AG10803 (cell line): ENCODE measurements at places on chromosomes 7 and 10.

- peak; percentile 40 for DNase-seq
These were observed 73.3 kb downstream of the ARID5B start for GRCh38 chr10:61974601-61975390.

GRCh38 chr10:10053051-10053450 is 964.6 kb upstream of the CELF2 start:
- no peak for DNase-seq

GRCh38 chr7:94643771-94644545 is 12.0 kb downstream of the SGCE start:
- DNase-seq: no peak

DNA sequence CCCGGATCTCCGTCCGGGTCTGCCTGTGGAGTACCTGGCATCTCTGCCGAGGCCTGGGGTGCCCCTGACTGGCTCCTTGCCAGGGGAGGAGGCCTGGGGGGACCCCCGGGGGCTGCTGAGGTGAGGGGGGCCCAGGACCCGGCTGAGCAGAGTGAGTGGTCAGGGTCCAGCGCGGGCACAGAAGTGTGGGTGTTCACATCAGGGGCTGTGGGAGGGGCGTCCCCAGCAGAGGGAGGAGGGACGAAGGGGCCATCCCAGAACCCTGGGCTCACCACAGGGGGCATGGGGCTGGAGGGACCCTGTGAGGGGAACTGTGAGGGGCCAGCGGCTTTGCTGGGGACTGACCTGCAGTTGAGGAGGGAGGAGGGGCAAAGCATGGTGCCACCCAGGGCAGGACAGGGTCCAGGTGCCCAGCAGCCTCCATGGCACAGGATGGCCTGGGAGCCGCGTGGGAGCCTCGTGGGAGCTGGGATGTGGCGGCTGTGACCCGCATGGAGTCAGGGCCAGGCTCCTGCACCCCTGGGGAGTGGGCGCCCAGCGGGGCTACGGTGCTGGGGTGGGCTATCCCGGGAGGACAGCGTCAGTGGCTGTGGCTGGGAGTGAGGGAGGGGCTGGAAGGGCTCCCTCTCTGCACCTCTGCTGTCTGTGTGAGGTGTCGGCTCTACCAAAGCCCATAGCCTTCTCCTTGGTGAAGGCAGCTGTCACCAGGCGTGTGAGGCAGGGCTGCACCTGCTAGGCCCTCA is 91.2 kb downstream of the DNAJB6 start:
- DNase-seq: no peak

- no peak for DNase-seq
These were observed 81.7 kb downstream of the ABCA13 start for GRCh38 chr7:48252995-48253394.

DNA sequence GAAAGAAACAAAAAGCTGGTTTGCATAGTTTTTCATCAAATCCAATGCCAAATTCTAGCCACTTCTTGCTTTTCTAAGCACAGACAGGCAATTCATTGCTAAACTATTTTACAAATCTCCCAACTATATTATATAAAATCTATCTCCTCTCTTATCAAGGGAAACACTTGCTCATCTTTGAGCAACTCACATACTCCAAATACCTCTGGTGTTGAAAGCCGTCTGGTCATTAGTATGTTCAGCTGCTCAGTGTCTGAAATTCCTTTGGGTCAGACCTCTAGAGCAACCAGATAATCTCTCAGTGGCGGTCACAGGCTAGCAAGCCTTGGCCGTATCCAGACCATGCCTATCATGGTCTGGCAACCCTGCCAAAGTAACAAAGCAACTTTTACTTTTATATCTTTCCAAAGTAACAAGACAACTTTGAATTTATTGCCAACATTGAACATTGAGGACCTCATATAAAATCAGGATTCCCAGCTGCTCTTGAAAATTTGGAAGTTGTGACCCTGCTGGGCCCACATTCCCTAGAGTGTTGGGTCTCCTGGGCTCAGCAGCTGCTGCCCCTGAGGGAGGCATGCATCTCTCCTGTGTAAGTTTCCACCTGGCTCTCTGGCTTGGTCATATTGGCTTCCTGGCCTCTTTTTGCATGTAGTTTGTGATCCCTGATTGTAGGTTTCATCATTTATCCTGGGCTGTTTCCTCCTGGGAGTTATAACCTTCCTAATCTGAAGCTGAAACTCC is 56.8 kb upstream of the LANCL2 start:
- peak; percentile 95 for DNase-seq

GRCh38 chr10:66925896-66926715 is at the start of gene LRRTM3:
Gene LRRTM3 (plus strand): TSS chr10:66926036.
- peak; percentile 62 for DNase-seq

- peak; percentile 21 for DNase-seq
These were observed 117.2 kb upstream of the GLCCI1 start for GRCh38 chr7:7851381-7851780.

- DNase-seq: no peak
These were observed 27.1 kb downstream of the STK32C start for GRCh38 chr10:132280646-132281074.

- no peak for DNase-seq
These were observed 14.6 kb upstream of the INSYN2A start for GRCh38 chr10:127210936-127211466.

DNA sequence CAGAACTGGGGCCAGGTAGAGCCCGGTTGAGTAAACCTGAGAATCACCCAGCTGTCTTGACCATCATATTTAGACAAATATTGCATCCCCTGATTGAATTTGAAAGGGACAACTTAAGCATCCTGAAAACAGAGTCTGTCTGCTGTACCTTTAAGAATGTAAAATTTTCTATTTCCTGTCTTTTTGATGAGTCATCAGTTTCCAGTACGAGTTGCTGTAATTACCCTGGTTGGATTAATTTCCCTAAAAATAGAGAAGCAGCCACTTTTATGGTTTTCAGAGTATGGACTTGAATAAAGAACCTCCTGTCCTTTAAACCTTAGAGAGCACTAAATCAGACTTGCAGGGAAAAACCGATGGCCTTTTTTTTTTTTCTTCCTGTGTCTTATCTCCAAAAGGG is 164.6 kb upstream of the SH2B2 start:
- peak; percentile 51 for DNase-seq

GRCh38 chr10:132423966-132424861 is 27.2 kb downstream of the PWWP2B start:
- DNase-seq: no peak

- no peak for DNase-seq
These were observed 275.0 kb downstream of the PTEN start for GRCh38 chr10:88138319-88138848.

- DNase-seq: no peak
These were observed 92.2 kb upstream of the AKR1E2 start for GRCh38 chr10:4733843-4734224.

GRCh38 chr10:122510326-122510725 is 49.0 kb downstream of the HTRA1 start:
- no peak for DNase-seq

GRCh38 chr7:103689255-103689654 is 243.2 kb upstream of the SLC26A5 start:
- DNase-seq: no peak

DNA sequence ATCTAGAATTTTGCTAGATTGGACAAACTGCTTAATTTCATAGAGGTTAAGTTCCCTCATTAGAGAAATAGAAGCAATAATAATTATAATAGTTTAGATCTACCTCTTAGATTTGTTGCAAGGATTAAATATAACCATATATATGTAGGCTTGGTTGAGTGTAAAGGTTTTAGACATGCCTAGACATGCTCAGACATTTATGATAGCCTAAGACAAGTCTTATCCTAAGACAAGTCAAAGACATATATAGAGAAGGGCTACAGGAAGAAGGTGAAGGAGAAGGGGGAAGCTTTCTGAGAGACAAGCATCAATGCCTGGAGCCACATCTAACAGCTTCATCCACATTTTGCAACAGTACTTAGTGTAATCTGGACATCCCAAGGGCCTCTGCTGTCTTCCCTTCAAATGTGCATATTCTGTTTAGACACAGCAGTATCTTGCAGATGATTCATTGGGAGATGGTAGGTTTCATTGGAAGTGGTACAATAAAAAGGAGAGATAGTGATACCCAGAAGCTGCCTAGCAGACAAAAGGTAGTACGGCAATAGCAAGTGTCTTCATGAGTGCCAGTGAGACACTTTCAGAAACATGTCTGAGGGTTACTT is 146.5 kb downstream of the HGF start:
- no peak for DNase-seq

GRCh38 chr7:98394377-98394836 is 6.5 kb downstream of the BAIAP2L1 start:
- DNase-seq: peak; percentile 99

DNA sequence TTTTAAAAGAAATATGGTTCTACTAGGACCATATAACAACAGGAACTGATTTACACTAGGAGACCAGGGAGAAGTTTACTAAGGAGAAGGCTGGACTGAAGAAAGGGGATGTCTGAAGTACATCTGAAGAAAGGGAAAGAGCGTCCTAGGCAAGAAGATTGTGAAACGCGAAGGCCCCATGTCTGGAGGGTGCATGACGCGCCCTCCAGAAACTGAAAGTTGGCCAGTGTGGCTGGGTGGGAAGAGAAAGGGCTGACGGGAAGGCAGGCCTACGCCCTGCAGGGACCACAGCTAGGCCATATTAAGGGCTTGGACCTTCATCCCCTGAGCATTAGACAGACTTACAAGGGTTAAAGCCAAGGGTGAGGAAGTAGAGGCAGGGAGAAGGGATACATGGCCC is 158.0 kb downstream of the TRIL start:
- DNase-seq: no peak

DNA sequence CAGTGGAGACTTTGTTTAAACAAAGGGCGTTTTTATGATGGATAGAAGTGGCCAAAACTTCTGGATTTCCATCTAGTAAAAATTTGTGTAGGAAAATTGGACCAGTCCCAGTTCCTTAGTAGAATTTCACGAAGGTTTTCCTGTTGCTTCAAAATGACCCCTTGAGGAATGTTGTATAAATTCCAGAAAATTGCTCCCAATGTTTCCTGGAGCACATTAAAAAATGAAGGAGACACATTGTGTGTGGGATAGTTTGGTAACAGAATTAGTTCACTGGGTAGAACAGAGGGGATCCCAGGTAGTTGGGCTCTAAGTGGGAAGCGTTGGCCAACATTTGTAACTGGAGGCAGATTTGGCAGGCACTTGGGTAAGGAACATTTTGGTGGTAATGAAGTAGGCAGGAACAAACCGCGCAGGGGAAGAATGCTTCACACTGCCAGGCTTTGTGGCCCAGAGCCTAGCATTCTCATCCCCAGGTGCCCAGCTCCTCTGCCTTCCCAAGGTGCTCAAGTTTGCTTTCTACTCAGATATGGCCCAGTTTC is 758.6 kb downstream of the AUTS2 start:
- DNase-seq: no peak

GRCh38 chr10:79254333-79255006 is 92.8 kb upstream of the PPIF start:
- DNase-seq: no peak

- DNase-seq: no peak
These were observed 18.3 kb upstream of the ST8SIA6 start for GRCh38 chr10:17472481-17473227.

- no peak for DNase-seq
These were observed 45.9 kb downstream of the PTF1A start for GRCh38 chr10:23238015-23238414.

- DNase-seq: peak; percentile 18
These were observed 420.5 kb upstream of the CNTNAP2 start for GRCh38 chr7:145696071-145696470.

DNA sequence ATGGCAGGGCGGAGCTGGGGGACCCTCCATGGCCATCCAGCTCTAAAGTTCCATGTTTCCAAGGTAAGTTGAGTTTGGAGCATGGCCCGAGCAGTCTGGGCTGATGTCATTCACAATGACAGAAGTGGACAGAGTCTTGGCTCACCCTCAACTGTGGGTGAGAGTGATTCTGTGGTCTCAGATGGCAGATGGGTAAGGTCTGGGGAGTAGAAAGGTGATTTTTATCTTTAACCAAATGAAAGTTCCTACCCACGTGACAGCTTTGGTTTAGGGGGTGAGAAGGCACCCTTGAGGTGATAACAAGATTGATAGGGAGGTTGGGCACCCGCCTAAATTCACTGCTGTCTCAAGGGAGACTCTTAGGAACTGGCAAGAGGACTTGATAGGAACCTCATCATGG is 57.6 kb upstream of the PDZD8 start:
- DNase-seq: no peak

- no peak for DNase-seq
These were observed 78.1 kb downstream of the MYOF start for GRCh38 chr10:93404048-93404354.

GRCh38 chr10:43353495-43354329 is 17.7 kb upstream of the FXYD4 start:
- no peak for DNase-seq

DNA sequence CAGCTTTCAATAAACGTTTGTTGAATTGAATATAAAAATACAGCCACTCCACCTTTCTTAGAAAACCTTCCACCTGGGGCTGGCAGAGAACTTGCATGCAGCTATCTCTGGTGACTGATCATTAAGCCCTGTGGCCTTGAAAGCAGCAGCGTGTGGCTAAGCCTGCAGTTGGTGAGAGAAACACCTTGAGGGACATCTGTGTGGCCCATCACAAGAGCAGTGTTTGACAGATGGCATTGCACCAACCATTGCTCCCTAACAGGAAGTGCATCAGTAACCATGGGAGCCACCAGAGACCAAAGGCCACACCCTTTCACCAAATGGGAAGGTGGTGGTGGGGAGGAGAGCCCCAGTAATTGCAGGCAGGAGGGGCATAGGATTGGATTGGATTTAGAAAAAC is 22.4 kb downstream of the RHOBTB1 start:
- DNase-seq: no peak

- no peak for DNase-seq
These were observed 7.6 kb downstream of the SP8 start for GRCh38 chr7:20779041-20779440.

GRCh38 chr10:91596825-91597196 is 36.1 kb downstream of the PPP1R3C start:
- DNase-seq: peak; percentile 81

DNA sequence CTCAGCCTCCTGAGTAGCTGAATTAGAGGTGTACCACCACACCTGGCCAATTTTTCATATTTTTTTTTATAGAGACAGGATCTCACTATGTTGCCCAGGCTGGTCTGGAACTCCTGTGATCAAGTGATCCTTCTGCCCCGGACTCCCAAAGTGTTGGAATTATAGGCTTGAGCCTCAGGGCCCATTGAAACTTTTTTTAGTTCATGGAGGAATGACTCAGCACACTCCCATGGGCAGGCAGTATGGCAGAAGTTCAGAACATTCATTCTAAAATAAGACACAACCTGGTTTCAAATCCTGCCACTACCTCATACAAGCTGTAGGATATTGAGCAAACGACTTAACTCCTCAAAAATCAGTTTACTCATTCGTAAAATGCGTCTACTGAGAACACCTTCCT is 320.4 kb upstream of the SP8 start:
- DNase-seq: no peak

- DNase-seq: no peak
These were observed 196.1 kb downstream of the NXPH1 start for GRCh38 chr7:8629504-8629903.
